Stimulated activated CD4-positive, alpha-beta T cell treated with anti-CD3 and anti-CD28 coated beads, Interleukin-1b, Interleukin-23, amount 100 ng/mL, for 1 hour (primary cell): ENCODE measurements at places on chromosomes 2 and 18.

- no peak for DNase-seq
Observed at GRCh38 chr18:75230163-75231052, 19.8 kb downstream of the TSHZ1 start.

GRCh38 chr18:35099911-35100310, 58.7 kb downstream of the MAPRE2 start:
- DNase-seq = no peak

DNA sequence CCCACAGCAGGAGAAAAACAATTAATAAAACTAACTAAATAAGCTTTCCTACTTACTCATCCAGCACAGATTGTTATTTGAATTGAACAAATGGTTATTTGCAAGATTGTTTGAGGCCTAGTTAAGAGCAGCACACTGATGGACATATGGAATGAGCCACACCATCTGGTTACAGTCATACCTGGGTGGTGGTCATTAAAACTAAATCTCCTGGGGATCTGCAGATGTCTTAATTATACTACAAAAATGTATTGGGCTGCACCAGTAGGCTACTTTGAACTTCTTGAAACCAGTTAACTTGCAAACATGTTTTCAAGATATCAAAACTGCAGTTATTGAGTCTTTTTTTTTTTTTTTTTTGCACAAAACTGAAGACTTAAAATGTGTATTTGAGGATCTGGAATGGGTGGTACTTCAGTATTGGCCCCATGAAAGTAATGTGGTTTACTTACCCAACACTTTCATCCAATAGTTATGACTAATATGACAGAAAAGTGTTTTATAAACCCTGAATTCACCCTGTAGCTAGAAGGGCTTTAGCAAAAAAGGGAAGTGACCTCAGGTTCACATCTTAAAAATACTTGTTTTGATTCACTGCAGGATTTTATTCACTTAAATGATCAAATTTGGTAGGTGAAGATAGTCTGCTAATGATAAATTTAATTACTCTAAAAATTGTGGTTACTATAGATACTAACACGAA, 10.8 kb downstream of the AGFG1 start:
- DNase-seq = no peak

GRCh38 chr18:371609-371982, 103.7 kb upstream of the THOC1 start:
- DNase-seq = no peak

DNA sequence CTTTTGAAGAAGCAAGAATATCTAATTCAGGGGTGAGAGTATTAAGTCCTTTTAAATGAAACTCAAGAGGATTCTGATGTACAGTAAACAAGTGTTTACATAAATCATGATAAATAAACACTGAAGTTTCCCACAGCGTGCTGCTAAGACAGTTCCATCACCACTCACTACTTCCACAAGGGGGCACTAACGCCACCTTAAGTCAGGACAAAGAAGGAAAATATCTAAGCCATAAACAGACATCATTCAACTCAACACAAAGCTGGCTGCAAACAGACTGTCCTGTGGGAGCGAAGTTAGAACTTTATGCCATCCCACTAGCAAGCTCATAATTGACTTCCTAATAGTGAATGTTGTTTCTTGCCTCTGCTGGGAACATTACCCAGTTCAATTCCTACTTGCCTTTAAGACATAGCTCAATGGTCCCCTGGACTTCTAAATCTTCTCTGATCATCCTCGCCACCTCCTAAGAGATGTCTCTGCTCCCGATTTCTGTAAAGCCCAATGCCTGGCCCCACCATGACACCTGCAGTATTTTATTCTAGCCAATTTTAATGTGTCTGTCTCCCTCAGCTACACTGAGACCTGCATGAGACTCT, 36.5 kb downstream of the MRPL44 start:
- DNase-seq = peak; percentile 39

GRCh38 chr2:70516596-70516995, 37.0 kb downstream of the TGFA start:
- DNase-seq = no peak

- no peak for DNase-seq
Observed at GRCh38 chr18:59752666-59753065, 55.4 kb upstream of the CCBE1 start.

GRCh38 chr2:126756125-126756524, 100.2 kb downstream of the GYPC start:
- no peak for DNase-seq
